ENCODE measurements at places on chromosomes 1 and 21.
A peak's percentile ranks its signal among the peaks of the same experiment; 100 is the strongest.

GRCh38 chr1:46749404-46749803 lies 30.5 kb upstream of the EFCAB14 start:
- DNase-seq, result no peak

GRCh38 chr1:41397753-41398330 lies 36.6 kb downstream of the FOXO6 start:
- DNase-seq, result no peak

DNA sequence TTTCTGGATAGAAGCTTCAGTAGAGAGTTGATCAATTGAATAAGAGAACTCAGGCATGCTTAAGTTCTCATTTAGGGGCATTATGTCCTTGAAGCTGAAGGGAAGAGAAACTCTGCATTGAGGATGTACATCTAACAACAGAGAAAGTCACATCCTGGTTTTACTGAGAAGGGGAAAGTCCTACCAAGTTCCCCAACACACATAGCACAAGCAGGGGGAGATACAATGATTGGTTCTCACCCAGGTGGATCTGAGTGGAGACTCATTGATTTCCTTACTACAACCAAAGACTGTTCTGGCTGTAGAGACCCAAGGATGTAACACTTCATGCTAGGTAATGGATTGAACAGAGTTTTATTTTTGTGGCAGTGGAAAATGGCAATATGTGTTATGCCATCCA lies 1.0 kb upstream of the KRTAP20-1 start:
- no peak for DNase-seq

DNA sequence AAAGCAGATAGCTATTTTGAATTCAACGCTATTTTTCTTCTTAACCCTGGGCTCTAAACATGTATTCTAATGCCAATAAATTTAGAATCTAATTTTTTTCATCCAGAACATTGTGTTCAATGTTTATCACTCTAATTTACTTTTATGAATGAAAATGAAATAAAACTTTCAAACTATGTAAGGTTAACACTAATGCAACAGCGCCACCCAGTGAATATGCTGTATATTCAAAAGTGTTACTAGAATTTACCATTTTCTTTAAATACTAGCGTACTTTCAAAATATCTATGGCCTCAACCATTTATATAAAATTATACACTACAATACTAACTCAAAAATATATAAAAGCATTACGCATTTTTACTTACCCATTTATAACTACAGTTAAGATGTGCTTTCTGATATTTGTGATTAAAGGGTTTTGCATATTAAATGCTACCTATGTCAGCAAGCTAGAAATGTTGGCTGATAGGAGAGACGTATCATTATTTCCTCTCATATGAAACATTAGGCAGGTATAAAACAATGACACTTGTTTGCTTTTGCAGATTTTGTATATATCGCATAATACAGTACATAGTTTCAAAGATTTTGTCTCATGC lies 5.9 kb upstream of the NUF2 start:
- no peak for DNase-seq

GRCh38 chr1:86750530-86750929 lies 46.2 kb downstream of the SH3GLB1 start:
- no peak for DNase-seq

GRCh38 chr1:223143537-223144248 lies 645 bp upstream of the TLR5 start:
- DNase-seq, result no peak

DNA sequence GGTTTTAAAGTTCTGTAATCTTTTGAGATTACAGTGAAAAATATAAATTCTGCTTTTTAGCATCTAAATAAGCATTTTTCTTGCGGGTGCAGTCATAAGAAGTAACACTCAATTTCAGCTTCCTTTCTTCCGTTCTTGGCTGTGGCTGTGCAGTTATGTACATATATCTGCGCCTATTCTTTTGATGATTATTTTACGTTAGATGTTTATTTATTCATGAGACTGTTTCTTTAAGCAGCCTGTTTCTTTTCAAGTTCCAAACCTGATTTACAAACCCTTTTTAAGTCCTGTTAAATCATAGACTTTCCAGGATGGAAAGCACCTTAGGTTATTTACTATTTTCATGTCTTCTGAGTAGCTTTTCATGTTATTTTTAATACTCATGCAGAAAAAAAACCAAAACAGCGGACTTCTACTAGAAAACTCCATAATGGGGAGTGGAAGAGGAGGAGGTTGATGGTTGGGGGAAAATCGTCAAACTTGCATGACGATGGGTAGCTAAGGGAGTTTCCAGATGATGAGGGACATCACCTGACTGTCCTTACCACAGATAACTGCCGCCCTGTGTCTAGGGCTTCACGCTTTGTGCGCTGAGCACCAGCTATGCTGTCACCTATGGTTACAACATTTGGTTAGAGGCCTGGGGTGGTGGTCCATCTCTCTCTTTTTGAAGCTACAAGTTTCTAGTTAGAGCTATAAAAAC lies 2.6 kb downstream of the PRDM2 start:
- DNase-seq, result peak; percentile 43

- no peak for DNase-seq
These were observed 11.4 kb upstream of the RNF187 start for GRCh38 chr1:228475812-228476211.

GRCh38 chr1:196544617-196545016 lies 63.6 kb downstream of the KCNT2 start:
- DNase-seq, result no peak

DNA sequence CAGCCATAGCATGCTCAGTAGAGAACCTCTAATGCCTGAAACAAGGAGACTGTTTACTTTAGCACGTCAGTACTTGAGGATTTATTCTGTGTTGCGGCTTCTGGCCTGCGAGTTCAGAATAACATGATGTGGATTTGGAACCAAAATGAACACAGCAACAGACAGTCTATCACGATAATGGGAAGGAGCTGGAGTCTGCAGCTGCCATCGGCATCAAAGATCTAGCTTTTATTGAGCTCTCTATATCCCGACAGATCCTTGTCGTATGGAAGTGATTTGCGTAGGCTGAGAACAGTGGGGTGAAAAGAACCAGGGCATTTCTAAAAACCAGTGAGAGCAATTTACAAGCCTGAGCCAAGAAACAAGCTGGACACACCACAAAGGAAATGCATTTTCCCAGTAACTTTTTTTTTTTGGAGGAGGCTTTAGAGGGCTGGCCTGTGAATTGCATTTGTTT lies 294.2 kb downstream of the KIF26B start:
- no peak for DNase-seq

DNA sequence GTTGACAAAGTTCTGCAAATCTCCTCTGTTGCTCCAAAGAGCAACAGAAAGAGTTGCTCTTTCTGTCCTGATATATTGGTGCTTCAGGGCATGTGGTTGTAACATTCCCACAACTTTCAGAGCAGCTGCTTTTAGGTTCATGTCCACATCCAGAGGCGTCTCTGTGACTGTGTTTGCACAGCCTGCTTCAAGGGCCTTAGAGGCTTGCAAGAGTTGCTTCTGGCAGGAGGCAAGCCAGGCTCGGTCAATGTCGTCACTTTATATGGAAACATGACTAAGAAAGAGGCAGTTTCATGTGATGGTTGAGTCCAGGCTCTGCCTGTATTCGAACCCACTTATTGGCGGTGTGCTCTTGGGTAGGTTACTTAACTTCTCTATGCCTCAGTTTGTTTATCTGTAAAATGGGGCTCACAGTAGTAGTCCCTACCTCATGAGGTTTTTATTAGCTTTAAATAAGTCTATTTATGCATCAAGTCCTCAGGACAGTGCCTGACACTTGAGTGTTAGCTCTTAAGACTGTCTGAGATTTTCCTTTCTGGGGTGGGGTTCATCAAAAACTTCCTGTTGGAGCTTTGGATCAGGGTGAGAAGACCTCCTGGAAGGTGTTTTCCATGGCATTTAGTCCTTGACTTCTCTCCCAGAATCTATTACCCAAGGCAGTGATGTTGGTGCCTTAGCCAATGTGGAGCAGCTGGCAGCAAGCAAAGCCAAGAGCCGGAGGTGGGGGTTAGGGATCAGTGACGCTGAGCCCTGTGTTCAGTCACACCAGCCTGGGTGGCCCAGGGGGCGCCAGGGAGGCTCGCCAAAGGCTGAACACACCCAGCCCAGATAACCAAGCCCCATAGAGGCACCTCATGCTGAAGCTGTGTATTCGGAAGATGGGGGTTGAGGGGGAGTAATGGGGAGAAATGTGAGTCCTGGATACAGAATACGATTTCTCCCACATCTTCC lies 18.9 kb downstream of the LHX4 start:
- DNase-seq, result no peak

GRCh38 chr1:58158506-58159433 lies 387.8 kb downstream of the OMA1 start:
- no peak for DNase-seq

DNA sequence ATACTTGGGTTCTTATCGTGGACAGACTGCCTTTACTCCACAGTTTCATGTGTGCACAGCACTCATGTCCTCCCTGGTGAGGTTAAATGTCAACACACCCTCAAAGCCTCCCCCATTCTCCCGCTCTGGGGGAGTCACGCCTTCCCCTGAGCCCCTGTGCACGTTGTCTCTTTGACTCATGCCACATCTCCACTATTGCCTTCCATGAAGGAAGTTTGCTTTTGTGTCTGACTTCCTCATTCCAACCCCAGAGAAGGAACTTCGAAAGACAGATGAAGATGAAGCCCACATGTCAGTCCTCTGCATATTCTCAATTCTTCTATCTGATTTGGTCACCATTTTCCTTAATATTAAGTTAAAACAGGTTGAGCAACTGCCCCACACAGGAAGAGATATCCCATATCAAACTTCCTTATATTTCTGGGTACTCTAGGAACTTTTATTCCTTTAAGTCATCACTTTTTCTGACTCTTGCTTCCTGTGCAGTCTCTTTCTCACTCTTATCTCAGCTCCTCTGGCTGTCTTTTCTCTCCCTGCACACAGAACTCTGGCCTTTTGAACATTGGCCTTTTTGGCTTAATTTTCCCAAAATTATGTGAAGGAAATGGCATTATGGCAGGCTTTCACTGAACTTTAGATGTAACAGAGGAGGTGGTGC lies 41.5 kb downstream of the C4BPA start:
- DNase-seq, result no peak

GRCh38 chr1:167605576-167605975 lies 24.5 kb upstream of the RCSD1 start:
- DNase-seq, result no peak

DNA sequence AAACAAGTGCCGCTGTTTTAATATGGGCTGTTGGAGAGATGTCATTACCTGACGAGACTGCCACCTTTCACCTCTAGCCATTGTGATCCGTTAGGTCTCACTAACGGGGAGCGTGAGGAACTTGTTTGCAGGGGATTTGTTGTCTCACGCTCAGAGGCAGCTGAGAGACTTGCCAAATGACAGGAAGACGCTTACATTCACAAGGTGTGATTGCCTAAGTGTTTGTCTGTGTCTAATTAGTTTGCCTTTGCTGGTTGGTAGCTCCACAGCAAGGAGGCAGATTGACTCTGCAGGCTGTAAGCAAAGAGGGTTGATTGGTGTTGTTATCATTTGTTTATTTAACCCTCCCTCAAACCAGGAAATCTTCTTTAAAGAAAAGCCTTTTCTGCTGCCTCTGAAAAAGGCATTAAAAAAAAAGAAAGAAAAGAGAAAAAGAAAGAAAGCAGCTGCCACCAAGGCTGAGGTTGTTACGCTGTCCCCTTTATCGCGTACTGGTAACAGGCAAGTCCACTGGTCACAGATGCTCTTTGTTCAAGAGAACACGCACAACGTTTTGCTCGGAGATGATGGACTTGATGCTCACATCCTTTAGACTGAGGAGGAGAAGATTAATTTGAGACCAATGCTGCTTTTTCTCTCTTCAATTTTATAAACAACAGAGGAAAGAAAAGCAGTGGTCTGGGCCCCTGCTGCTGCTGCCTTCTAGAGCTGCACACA lies 203.9 kb downstream of the ZNF326 start:
- DNase-seq, result no peak

DNA sequence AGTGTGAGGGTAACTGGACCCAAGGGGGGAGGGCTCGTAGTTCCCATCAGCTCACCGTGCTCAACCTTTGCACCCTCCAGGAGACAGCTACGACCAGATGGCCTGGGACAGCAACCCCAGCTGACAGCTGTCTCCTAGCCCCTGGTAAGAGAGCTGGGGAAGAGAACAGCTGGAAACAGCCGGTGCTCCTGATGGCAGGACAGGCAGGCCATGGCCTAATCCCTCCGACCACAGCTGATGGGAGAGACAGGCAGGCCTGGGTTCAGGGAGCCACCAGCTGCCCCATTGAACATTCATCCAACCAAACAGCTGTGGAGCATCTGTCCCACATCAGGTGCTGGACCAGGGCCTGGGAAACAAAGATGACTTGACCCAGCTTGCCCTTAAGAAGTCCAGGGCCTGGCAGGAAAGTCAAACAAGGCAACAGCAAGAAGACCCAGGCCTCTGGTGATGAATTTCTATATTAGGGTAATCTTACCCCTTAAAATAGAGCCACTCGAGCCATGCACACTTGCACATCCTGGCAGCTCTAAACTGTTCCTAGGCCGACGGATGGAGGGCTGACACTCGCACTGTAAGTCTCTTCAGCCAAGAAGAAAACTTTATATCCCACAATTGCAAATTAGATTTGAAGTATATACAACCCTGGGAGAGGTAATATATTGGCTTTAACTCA lies 12.2 kb downstream of the OLFML2B start:
- DNase-seq, result no peak

- DNase-seq, result no peak
These were observed 144.6 kb downstream of the CLIC6 start for GRCh38 chr21:34813266-34813894.

DNA sequence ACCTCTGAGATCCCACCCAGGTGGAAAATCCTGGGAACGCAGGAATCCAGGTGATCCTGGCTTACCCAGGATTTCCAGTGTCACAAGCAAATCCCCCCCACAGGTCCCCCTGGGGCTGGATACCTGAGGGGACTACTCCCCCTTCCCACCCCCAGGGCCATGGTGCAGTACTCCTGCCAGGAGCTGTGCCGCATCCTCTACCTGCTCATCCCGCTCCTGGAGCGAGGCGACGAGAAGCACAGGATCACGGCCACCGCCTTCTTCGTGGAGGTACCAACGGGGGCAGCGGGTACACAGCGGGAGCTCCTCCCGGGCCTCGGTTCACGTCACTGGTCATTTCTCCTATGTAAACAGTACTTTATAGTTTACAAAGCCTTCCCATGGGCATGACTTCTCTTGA lies 20.4 kb upstream of the TTC4 start:
- no peak for DNase-seq

GRCh38 chr1:215220346-215220745 lies 137.8 kb downstream of the KCNK2 start:
- DNase-seq, result no peak

DNA sequence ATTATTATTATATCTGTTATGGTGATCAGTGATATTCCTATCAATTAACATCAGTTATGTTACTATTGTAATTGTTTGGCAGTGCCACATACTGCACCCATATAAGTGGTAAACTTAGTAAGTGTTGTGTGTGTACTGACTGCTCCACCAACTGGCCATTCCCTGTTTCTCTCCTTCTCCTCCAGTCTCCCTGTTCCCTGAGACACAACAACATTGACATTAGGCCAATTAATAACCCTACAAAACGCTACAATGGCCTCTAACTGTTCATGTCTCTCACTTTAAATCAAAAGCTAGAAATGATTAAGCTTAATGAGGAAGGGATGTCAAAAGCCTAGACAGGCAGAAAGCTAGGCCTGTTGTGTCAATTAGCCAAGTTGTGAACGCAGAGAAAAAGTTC lies 6.6 kb upstream of the THRAP3 start:
- no peak for DNase-seq
